ENCODE measurements at places on chromosomes 16 and 17.

DNA sequence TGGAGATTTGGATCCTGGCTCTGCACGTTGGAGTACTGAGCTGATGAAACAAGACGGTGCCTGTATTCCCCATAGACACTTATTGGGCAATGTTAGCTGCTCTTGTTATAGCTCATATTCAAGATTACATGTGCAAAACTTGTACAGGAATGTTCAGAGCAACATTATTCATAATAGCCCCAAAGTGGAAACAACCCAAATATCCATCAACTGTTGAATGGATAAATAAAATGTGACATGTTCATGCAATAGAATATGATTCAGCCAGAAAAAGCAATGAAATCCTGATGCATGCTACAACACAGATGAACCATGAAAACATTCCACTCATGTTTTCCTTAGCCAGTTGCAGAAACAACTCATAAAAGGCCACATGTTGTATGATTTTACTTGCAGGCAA is 5.7 kb upstream of the SDR42E1 start:
- DNase-seq, result no peak

DNA sequence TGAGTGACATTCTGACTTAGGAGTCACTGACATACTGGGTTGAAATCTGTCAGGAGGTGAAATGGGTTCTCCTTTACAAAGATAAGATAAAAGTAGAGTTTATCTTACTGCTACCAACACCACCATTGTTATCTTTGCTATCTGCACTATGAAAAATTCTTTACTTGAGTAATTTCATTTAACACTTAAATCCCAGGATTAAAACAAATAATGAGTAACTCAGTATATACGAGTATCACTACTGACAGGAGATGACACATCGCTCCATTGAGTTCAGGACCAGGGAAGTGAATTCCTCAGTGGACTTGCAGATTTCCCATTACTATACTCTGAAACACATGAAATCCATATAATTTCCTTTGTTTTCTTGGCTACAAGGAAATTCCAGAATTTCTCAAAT is 242.1 kb upstream of the NLRP1 start:
- DNase-seq, result no peak

GRCh38 chr17:50275279-50275678 is 1.0 kb downstream of the TMEM92 start:
- no peak for DNase-seq

- DNase-seq, result no peak
These were observed 2.4 kb downstream of the CRLF3 start for GRCh38 chr17:30821871-30822723.

- DNase-seq, result no peak
These were observed 622 bp downstream of the NDEL1 start for GRCh38 chr17:8436169-8436843.

DNA sequence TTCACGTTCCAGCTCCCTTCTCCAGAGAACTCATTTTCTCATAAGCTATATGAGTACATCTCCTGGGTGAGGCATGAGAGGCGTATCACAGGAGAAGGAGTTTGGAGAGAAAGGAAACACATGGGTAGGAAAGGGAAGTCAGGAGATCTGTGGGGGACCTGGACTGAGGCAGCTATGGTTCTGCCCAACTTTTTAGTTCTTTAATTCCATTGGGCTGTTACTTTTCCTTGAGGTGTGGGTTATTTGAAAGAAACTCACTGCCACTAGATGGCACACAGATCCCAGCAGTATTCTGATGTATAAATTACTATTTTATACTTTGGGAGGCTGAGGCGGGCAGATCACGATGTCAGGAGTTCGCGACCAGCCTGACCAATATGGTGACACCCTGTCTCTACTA is 63.6 kb downstream of the NUP93 start:
- no peak for DNase-seq

DNA sequence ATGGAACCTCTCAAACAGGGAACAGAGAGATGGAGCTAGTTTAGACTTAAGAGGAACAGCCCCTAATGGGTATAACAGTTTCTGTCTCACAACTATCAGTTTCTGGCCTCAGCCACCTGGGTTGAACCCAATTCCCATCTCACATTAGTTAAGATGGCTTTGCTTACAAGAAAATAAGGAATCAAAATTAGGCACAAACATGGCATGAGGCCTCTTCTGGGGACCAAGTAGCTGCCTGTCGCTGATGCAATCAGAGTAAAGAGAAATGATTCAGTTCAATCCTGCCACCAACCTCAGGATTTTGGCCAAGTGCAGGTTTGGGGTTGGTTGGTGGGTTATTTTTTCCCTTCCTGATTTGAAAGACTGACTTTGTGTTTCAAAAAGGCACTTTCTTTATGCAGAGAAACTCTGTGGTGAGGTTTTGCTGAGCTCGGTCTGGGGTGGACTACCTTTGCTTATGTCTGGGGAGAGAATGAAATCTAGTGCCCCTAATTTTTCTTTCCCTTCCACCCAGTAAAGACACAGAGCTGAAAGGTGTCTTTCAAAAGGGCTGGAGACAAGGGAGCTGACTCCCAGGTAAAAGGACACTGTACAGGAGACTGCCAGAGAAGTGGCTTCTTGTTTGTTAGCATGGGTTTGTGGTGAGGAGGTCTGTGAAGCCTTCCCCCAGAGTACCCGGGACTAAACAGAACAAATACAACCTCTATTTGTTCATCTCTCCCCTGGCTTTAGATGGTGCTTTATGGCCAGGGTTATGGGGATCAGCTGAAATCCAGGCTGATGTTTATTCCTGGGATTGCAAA is 44.8 kb upstream of the NFAT5 start:
- DNase-seq, result no peak

DNA sequence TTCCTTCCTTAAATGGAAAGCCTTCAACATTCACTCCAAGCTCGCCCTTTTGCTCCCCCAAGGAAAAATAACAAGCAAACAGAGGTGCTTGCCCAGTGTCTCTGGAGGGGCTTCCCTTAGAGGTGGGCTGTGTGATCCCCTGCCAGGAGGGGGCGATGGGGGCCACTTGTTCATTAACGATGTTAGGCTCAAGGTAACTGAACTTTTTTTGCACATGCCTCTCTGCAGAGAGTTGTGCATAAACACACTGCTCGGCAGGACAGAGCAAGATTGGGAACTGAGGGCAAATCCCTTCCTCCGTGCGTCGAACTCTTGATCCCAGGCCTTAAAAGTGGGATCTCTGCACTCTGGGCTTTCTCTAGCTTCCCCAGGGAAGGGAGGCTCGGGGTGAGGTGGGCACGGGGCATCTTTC is 15.5 kb upstream of the NAGLU start:
- no peak for DNase-seq

DNA sequence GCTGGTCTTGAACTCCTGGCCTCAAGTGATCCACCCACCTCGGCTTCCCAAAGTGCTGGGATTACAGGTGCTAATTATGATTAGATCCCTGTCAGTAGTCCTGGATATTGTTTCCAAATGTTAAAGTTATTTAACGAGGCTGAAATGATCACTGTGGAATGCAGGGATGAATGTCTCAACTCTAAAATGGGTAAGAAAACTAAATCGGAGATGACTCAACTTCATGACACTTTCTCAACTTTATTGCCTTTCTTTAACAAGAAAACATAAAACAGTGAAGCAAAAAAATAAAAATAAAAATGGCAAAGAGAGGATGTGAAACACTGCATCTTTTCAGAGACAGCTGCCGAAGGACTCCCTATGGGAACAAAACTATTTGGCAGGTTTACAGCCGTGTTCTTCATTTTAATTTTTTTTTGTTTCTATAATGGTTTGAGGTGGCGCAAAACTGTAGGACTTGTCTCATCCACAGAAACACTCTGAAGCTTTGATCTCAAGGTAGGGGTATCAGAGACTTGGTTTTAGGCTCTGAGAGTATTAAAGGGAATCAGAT is 382.0 kb downstream of the GRIN2A start:
- DNase-seq, result no peak

DNA sequence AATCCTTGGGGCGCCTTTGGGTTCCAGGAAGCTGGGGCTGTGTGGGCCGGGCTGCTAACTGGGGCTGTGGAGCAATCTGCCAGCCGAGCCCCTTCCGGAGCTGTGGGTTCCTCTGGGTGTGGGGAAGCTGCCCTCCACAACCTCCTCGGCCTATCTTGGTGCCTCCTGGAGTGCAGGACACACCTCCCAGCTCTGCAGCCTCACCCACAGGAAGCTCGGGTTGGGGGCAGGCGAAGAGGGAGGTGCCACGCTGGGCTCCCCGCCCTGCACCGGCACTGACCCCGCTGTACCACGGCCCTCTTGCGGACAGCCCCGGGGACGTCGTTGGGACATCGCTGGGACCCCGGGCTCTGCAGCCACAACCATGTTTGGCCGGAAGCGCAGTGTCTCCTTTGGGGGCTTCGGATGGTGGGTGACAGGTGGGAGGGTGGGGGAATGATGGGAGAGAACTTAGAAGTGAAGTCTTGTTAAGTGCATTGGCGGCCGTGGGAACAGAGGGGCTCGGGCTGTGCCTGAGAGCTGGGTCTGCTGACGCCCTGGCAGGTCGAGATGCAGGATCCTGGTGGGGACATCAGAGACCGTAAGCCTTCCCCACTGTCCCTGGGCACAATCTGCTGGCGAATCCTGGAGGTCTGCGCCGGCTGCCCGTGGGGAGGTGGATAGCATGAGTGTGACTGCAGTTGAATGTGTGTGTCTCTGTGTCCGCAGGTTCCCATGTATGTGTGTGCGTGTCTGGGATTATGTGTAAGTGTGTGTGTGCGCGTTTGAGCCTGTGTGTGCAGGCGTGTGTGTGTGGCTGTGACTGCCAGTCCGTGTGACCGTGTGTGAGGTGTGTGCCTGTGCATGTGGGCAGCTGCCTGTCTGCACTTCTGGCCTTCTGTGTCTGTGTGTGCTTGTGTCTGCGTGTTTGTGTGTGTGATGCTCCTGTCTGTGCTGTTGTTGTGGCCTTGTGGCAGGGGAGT is at the start of gene RAP1GAP2:
TSS of gene RAP1GAP2 (plus strand) at position 275 of the 962 bp plus-strand sequence. CDS start at position 365, 90 bp downstream.
- no peak for DNase-seq

- no peak for DNase-seq
These were observed 60.6 kb downstream of the HLF start for GRCh38 chr17:55325406-55325805.

GRCh38 chr16:79593074-79593531 is 7.4 kb downstream of the MAF start:
- no peak for DNase-seq

- no peak for DNase-seq
These were observed 762 bp downstream of the CDK12 start for GRCh38 chr17:39461926-39462569.

- no peak for DNase-seq
These were observed 15.7 kb downstream of the C16orf74 start for GRCh38 chr16:85735225-85735635.

- no peak for DNase-seq
These were observed 11.3 kb upstream of the COX10 start for GRCh38 chr17:14058051-14058450.

- DNase-seq, result no peak
These were observed 313.6 kb downstream of the HS3ST4 start for GRCh38 chr16:26005336-26005735.

GRCh38 chr16:81841722-81842121 is 62.6 kb downstream of the PLCG2 start:
- no peak for DNase-seq

GRCh38 chr17:29593591-29594518 is 923 bp downstream of the ANKRD13B start:
- DNase-seq, result no peak

GRCh38 chr16:15770512-15770911 is 86.3 kb downstream of the MYH11 start:
- DNase-seq, result no peak

DNA sequence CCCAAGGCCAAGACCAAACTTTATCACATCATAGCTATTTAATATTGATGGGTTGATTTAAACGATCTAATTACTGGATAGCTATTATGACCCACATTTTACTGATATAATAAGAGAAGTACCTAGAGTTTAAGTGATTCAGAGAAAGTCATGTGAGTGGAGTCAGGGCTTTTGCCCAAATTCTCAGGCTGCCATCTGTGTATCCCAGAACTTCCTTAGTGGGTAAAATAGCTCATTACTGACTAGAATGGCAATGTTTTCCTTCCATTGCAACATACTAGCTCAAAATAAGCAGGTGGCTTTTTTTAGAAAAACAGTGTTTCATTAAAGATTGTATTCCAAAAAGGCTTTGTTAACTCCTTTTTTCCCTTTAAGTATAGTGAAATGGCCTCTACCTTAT is 113.9 kb upstream of the MAF start:
- no peak for DNase-seq

DNA sequence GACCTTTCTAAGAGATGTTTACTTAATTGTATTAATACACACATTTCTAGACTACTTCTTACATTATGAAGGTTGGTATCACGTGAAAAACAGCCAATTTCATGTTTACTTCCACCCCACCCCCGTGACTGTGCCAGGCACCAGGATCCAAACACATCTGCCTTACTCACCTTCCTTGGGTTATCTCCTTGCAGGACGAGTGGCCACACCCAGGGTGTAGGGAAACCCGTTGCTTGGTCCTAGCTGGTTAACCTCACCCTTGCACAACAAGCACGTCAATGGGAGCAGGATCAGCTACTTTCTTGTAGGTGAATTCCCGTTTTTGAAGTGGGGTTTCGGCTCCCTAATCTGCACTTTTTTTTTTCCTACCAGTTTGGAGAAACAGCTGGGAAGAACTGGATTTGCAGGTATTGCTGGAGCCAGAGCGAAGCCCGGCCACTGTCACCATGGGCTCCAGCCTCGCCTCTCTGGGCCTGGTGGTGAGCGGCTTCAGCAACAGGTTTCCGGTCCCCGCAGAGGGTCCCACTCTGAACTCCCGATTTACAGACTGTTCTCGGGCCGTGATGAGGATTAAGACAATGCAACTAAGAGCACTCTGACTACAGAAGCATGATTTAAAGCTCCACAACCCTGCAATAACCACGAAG is 2.1 kb upstream of the UBB start:
- no peak for DNase-seq

GRCh38 chr17:77033892-77034404 is 106.8 kb upstream of the SEC14L1 start:
- DNase-seq, result no peak

DNA sequence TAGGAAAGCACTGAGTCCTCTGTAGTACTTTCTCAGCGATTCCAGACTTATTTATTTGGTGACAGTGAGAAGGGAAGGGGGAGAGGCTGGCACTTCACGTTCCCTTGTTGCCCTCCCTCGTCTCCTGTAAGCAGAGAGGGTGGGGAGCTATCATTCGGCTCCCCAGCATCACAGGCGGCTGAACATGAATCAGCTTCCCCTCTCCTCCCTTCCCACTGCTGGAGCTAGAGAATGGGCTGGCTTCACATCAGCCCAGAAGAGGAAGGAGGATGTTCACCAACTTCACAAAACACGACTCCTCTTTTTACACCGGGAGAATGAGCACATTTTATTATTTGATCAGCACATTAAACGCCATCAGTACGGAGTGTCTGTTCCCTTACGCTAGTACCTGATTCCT is 6.7 kb upstream of the CMIP start:
- no peak for DNase-seq

GRCh38 chr17:65418622-65419021 is 142.8 kb downstream of the AXIN2 start:
- DNase-seq, result no peak

GRCh38 chr17:9974448-9975381 is 69.6 kb upstream of the RCVRN start:
- DNase-seq, result no peak

GRCh38 chr16:8831871-8832716 is 34.5 kb downstream of the PMM2 start:
- no peak for DNase-seq

All from forelimb muscle (tissue), 1 donor.